ENCODE measurements at places on chromosomes 5 and 9.

DNA sequence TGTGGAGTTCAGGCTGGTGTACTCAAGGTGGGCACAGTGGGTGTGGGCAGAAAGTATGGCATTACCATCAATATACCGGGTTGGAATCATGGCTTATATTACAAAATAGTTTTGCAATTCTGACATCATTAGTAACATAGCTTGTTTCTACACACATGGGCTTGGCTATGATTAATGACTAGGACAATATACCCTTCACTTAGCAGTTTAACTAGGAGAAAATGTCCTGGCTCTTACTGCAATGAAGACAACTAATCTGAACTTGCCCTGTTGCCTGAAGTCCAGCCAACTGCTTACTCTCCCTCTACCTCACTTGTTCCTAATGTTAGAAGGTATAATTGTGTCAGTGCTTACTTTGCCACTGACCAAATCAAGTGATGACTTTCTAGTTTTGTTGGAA is 612.5 kb downstream of the EFNA5 start:
- DNase-seq: no peak

DNA sequence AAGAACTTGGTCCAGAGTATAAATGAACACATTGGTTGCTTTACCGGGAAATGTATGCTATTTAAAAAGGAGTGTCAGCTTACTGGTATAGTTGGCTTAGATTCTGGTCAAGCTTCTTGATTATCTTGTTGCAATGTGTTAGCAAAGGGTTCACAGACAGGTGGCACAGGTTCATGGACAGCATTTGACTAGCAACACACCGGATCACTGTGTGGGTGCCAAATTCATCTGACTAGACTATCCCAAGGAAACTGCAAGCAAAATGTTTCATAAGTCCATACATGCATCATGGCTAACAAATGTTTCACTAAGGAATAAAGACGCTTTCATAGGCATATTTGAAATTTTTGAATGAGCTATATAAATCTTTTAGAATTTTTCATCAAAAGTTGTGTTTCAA is 274.1 kb downstream of the PLK2 start:
- DNase-seq: no peak

DNA sequence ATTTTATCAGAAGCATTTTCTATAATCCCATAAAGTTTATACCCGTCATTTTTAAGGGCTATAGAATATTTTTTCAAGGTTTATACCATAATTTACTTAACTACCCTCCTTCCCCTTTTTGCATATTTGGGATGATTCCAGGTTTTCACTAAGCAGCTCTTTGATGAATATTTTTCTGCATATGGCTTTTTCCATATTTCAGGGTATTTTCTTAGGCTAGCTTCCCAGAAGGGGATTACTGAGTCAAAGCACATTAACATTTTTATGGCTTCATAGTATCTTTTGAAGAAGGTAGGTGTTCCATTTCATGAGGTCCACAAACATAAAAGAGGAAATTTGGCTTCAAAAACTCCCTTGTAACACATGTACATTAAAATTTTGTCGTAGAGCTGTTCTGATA is 14.6 kb upstream of the COL15A1 start:
- DNase-seq: no peak

GRCh38 chr9:137589441-137590122 is 730 bp downstream of the ZMYND19 start:
- DNase-seq: no peak

DNA sequence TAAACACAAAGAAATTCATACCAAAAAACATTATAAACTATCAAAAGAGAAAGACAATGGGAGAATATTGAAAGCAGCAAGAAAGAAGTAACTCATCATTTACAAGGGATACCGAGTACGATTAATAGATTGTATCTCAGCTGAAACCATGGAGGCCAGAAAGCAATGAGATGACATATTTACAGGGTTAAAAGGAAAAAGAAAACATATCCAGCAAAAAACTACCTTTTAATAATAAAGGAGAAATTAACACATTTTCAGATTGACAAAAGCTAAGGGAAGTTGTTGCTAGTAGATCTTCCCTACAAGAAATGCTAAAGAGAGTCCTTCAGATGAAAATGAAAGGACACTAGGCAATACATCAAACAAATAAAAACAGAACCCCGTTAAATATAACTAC is 364.8 kb upstream of the TNC start:
- no peak for DNase-seq

- no peak for DNase-seq
Observed at GRCh38 chr5:100401149-100401548, 134.0 kb upstream of the FAM174A start.

- no peak for DNase-seq
Observed at GRCh38 chr9:100990605-100991381, 37.7 kb upstream of the PLPPR1 start.

GRCh38 chr5:82163452-82164175 is 114.5 kb downstream of the RPS23 start:
- no peak for DNase-seq

- DNase-seq: no peak
Observed at GRCh38 chr9:10003047-10003446, 609.8 kb downstream of the PTPRD start.

DNA sequence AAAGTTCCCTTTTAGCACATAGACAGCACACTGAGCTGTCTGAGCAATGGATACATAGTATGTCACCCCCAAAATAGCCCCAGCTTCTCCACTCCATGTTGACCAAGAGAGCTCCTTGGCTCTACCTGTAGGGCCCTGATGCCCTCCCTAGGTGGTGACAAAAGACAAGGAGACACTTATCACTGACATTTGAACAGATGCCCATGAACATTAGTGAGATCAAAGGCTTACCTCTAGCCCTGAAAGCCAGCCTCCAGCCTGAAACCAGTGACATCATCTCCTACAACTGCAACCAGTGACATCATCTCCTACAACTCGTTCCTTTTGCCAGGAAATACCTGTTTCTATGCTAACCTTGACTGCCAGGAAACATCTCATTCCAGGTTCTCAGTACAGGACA is 122.7 kb downstream of the FSTL4 start:
- no peak for DNase-seq

- no peak for DNase-seq
Observed at GRCh38 chr9:89878003-89878411, 273.2 kb downstream of the GADD45G start.

DNA sequence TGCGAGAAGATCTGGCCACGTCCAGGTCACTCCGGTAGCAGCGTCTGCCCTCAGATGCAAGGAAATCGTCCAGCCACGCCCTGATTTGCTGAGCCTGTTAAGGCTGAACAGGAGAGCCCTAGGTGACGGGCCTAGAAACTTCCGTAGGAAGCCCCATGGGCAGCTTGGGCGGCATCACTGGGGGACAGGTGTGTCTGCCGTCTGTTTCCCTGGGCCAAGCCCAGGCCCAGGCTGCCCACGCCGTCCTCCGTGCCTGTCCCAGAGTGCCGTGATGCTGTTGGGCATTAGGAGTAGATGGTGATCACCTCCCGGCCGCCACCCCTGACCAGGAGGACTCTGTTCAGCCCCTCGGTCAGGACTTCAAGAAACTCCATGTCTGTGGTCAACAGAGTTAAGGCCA is 43.5 kb downstream of the NKD2 start:
- no peak for DNase-seq

DNA sequence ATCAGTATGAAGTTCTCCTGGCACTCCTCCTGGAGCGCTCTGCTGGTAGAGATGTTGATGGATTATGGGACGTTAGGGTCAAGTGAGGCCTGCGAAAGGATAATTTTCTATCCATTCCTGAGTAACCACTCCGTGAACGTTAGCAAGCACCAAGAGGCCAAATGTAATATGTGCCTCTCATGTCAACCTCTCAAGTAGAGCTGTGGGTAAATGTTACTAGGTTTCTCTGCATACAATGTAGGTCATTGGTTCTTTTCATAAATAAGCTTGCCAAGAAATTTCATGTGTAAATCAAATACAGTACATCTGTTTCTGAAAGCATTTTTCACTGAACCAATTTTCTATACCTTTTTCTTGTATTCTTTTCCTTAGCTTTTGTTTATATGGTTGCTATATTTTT is 126.3 kb downstream of the KDM4C start:
- DNase-seq: no peak

Data from left hindlimb (tissue), 1 donor.